ENCODE measurements at places on chromosomes 1 and 21. TPM values are rescaled to one million over a fixed set of nuclear protein-coding genes. Genes with fewer than 3 reads are reported as not detected.

NMNAT2 gene
- total RNA-seq = 3.1 TPM

GJB4 gene
- total RNA-seq = not detected

DCST1 gene
- not detected for total RNA-seq

GJB3 gene
- 0.74 TPM for total RNA-seq

F5 gene
- total RNA-seq = not detected

MFAP2 gene
- total RNA-seq = 0.41 TPM

HOOK1 gene
- not detected for total RNA-seq

LMX1A gene
- not detected for total RNA-seq

HAO2 gene
- not detected for total RNA-seq

RNF220 gene
- total RNA-seq = 65.2 TPM

PPIAL4G gene
- not detected for total RNA-seq

ANGPTL3 gene
- total RNA-seq = not detected

ZSWIM5 gene
- total RNA-seq = 0.14 TPM

THRAP3 gene
- total RNA-seq = 53.5 TPM

BCL2L15 gene
- 0.57 TPM for total RNA-seq

TFF3 gene
- not detected for total RNA-seq

DPT gene
- not detected for total RNA-seq

MIXL1 gene
- total RNA-seq = not detected

EXTL1 gene
- total RNA-seq = 0.17 TPM

FAM78B gene
- 1.6 TPM for total RNA-seq

SEMA4A gene
- total RNA-seq = 0.31 TPM

SH3BP5L gene
- 47.1 TPM for total RNA-seq

CSF3R gene
- not detected for total RNA-seq

TM2D1 gene
- total RNA-seq = 79.6 TPM

DIO1 gene
- total RNA-seq = not detected

ILDR2 gene
- total RNA-seq = 0.48 TPM

OR10J4 gene
- total RNA-seq = not detected

REN gene
- total RNA-seq = not detected

TMEM54 gene
- 47.5 TPM for total RNA-seq

CLCA4 gene
- not detected for total RNA-seq

CCDC181 gene
- total RNA-seq = 0.24 TPM

TAS1R1 gene
- not detected for total RNA-seq

RRP1B gene
- 61.0 TPM for total RNA-seq

NECTIN4 gene
- 2.2 TPM for total RNA-seq

LDLRAD1 gene
- not detected for total RNA-seq

KIF17 gene
- total RNA-seq = 3.6 TPM

OXCT2 gene
- total RNA-seq = not detected

EFNA4 gene
- 21.7 TPM for total RNA-seq

PRAMEF17 gene
- total RNA-seq = not detected

DPH5 gene
- 39.4 TPM for total RNA-seq

SPATA1 gene
- not detected for total RNA-seq

PDZK1IP1 gene
- total RNA-seq = 0.79 TPM

TCP10L gene
- total RNA-seq = not detected

RGS1 gene
- not detected for total RNA-seq

NBPF20 gene
- total RNA-seq = 2.3 TPM

COL6A2 gene
- 221 TPM for total RNA-seq

SH2D5 gene
- 17.9 TPM for total RNA-seq
